DMS79 (cell line): ENCODE measurements at places on chromosomes 3 and 15.

DNA sequence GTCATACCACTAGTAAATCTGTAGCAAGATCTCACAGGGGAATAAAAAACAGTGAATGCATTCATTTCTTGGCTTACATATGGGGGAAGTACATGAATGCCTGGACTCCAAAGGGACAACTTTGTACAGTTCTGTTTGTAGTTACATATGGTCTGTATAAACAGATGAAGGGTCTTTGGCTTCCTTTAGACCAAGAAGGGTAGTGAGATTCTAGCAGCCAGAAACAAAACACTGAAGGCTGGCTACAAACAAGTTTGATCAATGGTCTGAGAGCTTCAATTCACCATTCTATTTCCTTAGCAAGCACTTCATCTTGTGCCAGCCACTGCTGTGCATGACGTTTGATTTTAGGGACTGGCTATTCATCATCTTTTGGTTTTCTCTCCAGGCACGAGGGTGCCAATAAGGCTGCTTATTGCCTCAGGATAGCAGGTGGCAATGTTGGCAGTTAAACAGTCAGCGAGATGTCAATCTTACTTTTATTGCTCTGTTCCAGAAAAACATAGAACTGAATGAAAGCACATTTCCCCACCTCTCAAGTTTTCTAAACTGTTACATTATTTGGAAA is 313.7 kb upstream of the COL8A1 start:
- DNase-seq: no peak

- DNase-seq: peak; percentile 35
Measured at GRCh38 chr15:57527382-57528091, 64.2 kb upstream of the MYZAP start.

- DNase-seq: no peak
Measured at GRCh38 chr3:69774029-69774428, 34.8 kb downstream of the MITF start.

DNA sequence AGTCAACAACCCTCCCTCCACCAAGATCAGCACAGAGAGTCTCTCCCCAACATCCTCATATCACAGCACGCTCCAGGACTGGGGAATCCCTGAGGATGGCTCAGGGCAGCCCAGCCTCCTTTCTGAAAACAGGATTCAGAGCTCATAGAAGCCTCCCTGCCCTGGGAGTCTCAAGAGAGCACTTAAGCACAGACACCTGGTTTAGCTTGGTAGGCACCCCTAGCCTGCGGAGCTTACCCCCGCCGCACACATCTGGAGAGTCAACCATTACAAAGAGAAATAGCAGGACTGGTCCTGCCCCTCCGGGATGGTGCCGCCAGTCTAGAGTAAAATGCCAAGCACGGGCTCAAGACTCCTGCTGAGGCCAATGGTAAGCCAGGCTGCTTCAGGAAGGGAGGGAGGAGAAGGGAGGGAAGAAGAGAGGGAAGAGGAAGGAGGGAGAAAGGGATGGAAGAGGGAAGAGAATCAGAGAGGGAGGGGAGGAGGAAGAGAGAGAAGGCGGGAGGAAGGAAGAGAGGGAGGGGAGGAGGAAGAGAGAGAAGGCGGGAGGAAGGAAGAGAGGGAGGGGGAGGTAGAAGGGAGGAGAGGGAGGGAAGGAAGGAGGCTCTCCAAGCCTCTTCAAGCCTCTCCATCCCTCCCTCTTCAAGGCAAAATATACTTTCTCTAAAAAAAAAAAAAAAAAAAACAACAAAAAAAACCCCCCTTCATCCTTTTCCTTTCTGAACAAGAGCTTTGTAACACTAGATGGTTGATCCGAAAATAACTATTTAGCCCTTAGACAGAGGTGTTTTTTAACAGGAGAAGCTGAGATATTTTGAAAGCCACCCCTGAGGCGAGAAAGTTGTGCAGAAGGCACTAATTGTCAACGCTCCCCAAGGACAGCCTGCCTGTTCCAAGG is 278.6 kb upstream of the TLE3 start:
- DNase-seq: peak; percentile 8

- DNase-seq: no peak
Measured at GRCh38 chr3:129824926-129825541, 68.5 kb downstream of the TMCC1 start.

- DNase-seq: no peak
Measured at GRCh38 chr3:194702545-194702944, 16.9 kb downstream of the FAM43A start.

GRCh38 chr15:95494971-95495541 is 835.4 kb upstream of the NR2F2 start:
- no peak for DNase-seq

DNA sequence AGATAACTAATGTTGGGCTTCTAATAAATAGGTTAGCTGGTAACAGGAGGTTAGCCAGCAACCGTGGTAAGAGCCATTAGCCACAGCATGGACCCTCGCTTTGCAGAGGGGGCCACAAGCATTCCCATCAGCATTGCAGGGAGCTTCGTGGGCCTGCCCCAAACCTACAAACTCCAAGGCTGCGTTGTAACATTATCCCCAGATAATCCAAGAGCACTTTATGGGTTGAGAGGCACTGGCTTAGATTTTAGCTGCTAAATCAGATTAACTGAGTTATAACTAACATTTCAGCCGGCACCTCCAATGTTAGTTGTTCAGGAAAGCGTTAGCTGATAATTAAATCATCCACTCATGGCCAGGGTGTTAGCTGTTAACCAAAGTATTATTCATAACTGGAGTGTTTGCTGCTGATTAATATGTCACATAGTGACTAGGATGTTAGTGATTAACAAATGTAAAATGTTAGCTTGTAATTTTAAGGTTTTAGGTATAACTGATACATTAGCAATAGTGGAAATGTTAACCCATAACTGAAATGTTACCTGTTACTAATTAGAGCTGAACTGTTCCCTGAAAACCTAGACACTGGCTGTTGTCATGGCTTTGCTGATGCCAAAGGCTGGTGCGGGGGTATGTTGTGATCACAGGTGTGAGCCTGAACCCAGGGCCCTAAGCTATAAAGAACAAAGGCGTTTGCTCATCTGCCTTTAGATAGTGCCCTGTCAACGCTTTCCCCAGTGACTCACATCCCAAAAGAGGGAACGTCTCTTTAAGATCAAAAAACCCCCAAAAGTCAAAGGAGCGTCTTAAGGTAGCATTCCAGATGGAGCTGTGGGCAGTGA is 56.2 kb downstream of the SLC6A6 start:
- DNase-seq: no peak

DNA sequence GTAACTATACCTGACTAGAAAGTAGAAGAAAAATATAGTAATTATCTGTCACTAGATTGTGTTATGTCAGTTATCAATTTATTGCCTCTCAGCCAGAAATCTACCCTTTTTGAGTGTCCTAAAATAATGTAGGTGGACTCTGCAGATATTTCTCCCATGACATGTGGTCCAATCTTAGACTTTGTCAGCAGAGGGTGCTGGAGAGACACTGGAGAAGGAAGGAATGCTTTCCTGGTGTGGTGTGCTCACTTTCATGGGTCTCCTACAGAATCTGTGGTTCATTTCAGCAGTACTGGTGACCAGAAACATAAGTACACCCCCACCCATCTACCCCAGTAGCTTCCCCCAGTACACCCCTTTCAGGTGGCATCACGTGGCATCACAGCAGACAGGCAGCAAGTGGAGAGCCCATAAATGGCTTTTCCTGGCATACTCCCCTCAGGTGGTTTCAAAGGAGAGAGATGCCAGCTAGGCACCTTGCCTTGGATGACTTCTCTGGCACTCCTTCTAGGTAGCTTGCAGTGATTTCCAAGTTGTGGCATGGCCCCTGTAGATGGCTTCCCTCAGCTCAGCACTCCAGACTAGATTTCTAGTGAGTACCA is 114.7 kb downstream of the GADL1 start:
- DNase-seq: no peak

GRCh38 chr15:74390647-74391288 is 23.3 kb upstream of the CYP11A1 start:
- no peak for DNase-seq

DNA sequence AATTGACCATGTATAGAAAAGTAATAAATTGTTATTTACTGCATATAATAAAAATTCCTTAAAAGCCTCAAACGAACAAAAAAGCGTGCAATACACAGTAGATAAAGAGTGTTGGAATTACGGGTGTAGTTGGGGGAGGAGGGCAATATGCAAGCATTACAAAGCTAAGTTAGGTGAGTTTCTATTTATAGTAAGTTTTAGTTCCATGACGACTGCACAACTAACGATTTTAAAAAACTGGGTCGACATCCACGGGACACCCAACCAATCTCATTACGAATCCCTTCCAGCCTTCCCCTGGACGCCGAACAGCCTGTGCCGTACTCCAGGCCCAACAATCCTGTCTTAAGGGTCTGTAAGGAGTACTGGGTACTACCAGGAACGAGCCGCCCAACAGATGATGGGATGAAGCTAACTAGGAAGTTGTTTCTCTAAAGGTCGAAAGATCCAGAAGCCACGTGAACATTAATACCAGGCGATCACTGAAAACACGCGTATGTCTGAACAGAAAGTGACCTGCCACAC is 677 bp downstream of the POLQ start:
- no peak for DNase-seq

DNA sequence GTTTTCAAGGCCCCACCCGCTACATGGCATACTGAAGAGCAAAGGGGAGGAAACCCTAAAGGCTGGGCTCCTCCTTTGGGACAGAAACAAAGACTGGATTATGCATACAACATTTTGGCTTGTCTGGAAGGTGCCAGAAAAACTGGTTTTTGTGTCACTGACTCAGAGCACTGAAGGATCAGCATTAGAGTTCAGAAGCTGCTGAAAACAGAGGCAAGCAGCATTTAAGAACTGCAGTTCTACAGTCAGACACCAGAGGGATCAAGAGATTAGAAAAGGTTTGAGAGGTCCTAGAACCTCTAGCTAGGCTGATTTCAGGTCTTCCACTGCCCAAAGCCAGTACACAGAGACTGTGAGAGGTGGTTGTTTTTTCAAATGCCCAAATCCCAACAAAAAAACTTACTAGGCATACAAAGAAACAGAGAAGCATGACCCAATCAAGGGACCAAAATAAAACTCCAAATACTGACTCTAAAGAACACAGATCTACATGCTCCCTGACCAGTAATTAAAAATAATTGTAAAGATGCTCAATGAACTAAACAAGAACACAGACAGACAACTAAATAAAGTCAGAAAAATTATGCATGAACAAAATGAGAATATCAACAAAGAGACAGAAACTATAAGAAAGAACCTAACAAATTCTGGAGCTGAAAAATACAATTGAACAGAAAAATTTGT is 91.2 kb downstream of the SENP2 start:
- no peak for DNase-seq

GRCh38 chr15:76333309-76333708 is 3.3 kb upstream of the ISL2 start:
- DNase-seq: no peak

DNA sequence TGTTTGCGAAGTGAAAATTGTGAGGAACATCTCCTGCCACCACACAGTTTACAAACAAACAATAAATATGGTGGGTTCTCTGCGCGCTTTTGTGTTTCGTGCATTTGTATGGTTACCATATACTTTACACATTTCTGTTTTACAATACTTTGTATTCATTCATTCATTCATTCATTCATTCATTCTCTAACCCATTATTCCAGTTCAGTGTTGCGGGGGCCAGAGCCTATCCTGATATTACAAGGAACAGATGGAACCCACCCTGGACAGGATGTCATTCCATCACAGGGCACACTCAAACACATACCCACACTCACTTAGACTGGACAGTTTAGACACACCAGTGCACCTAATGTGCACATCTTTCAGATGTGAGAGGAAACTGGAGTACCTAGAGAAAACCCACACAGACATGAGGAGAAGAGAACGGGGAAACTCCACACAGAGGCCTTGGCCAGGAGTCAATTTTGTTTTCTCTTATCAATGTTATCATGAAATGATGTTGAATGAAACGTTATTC is 160.5 kb downstream of the FNDC3B start:
- DNase-seq: no peak
